ENCODE measurements at places on chromosomes 12 and 14.

- DNase-seq, result no peak
Measured at GRCh38 chr12:15627995-15628945, 160.9 kb downstream of the EPS8 start.

DNA sequence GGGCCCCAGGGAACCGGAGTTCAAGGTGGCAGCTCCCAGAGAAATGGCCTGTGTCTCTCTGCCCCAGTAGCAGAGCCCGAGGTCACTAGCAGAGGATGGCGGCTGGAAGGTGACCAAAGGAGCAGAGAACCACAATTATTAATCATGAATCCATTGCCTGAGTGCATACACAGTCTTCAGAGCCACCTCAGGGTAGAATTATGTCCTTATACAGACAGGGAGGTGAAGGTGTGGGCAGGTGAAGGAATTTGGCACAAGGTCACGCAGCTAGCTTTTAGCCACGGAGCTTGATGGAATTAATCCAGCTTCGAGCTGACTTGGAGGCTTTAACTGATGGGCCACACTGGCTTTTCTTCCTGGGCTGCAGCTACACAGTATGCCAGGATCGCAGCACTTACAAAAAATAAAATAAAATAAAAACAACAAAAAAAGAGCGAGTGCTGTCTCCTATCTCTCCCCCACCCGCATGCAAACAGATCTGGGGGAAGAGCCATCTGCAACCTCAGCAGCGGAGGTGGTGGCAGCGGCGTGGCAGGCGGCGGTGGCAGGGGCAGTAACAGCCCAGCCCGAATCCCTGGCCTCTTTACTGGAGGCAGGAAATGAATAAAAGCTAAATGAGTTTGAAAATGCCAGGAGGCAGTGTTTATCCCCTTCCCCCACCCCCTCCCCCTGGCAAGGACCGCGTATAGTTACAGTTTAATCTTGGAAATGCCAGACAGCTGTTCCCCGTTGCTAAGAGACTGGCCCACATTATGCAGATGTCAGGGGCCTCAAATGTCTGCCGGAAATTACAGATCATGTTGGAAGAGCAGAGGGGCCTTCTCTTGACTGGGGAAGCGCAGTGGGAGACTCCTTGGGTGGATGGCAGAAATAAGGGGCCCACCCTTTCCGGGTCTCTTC, 93.5 kb downstream of the LRRC74A start:
- no peak for DNase-seq

DNA sequence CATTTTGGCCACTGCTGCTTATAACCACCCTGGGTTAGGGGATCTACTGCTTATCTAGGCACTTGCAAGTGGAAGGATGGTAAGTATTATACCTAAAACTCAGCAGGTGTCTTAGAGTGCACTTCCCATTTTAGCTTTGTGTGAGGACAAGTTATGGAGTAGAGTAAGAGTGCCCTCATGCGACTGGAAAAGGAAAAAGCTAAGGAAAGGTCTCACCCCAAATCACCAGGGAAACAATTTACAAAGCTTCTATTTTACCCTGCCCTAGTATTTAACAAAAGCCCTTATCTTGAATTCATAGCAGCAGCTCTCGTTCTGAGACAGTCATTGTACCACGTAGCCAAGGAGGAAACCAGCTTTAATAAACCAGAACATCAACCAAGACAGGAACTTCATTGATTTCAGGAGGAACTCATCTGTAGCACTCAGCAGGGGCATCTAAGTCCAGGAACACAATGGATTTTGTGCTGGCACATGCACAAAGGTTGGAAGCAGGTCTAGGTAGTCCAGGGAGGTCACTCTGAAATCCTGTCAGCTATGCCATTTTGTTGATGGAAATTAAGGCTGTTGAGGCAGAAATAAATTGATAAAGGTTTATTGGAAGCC, 2.9 kb downstream of the RDH12 start:
- DNase-seq, result peak; percentile 9

DNA sequence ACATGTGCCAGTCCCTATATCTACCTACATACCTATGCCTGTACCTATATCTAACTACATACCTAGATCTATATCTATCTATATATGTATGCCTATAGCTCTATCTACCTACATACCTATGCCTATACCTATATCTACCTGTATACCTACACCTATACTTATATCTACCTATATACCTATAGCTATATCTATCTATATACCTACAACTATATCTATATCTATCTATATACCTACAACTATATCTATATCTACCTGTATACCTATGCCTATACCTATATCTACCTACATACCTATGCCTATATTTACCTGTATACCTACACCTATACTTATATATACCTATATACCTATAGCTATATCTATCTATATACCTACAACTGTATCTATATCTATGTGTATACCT, 56.6 kb downstream of the TBX3 start:
- no peak for DNase-seq

GRCh38 chr14:91770185-91770584, 38.3 kb upstream of the CATSPERB start:
- DNase-seq, result no peak

GRCh38 chr12:80001562-80001961, 66.7 kb upstream of the PPP1R12A start:
- no peak for DNase-seq

GRCh38 chr14:105198588-105198987, 17.5 kb upstream of the NUDT14 start:
- DNase-seq, result no peak

DNA sequence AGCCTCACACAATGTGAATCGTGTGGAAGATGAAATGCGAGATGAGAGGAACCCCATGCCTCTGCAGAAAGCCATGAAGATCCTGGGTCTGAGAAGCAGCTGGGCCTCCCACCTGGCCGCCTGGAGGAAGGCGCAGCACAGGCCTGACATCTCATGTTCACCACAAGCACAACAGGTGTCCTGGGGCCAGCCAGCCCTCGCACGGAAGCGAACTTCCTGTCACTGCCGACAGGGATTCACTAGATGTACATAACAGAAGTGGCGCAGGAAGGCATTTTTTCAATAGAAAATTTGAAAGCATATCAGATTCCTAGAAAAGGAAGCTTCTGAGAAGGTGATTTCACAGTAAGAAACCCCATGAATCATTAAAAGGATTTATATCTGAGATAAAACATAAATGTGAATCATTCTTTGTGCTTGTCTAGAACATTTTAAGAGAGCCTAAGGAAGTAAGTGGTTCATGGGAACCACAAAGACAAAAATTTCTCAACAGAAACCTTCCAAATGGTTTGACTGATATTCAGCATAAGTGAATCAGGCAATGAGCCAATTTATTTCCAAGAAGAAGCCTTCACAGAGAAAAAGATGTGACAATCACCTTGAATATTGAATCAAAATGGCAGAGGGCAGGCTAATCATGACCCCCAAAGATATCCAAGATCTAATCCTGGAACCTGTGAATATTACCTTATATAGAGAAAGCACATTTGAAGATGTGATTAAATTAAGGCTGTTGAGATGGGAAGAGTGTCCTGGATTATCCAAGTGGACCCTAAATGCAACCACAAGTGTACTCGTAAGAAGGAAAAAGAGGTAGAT, 311.9 kb downstream of the DUSP6 start:
- DNase-seq, result peak; percentile 25

- DNase-seq, result no peak
Measured at GRCh38 chr12:121326996-121327674, 25.1 kb downstream of the ANAPC5 start.

GRCh38 chr12:18818579-18819268, 80.8 kb downstream of the CAPZA3 start:
- DNase-seq, result no peak

All from T follicular helper cell (primary cell).